Activated naive CD4-positive, alpha-beta T cell treated with anti-CD3 and anti-CD28 coated beads, Interleukin-2, amount 50 U/mL, for 72 hours (primary cell): ENCODE measurements at places on chromosomes 7 and 10.

DNA sequence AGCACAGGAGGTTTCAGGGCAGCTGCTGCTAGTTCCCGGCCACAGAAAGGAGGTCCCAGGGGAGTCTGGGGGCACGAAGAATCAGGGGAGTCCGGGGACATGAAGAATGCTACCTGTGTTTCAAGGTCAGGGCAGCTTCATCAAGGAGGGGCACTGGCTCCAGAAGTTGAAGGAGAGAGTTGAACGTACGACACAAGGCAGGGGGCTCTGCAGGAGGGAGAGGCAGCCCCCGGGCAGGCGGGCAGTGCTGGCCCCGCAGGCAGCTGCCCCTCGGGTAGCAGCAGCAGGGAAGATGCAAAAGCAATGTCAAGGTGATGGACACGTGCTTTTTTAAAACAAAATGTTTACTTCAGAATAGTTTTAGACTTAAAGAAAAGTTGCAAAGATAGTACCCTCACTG is 134.7 kb upstream of the RNF32 start:
- DNase-seq = no peak

- DNase-seq = no peak
These were observed 110.1 kb upstream of the RAB18 start for GRCh38 chr10:27393961-27394360.

DNA sequence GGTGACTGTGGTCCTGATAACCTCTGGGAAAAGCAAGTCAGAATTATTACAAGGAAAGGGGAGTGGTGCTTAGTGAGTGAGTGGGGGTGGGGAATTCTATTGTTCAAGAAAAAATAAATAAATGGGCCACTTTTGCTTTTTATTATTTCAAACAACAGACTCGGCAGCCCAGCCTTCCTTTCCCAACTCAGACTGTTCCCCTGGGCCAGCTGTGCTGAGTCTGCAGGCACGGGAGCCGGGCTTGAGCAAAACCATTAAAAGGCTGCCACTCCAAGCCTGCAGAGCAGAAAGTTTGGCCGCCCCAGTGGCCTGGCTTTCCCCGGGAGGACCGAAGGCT is 90.0 kb downstream of the PLXNA4 start:
- no peak for DNase-seq

DNA sequence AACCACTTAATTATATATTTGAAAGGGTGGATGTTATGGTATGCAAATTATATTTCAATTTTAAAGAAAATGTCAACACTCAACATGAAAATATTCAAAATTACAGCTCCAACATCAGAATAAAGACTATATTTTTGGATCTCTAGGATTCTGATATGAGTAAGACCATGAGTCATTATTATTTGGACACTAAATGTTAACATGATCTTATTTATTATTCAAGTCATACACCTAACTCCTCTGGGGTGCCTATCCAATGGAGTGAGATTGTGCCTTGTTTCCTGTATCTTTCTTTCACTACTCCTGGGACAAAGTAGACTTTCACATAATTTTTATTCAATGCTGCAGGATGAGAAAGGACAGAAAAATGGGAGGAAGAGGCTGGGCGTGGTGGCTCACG is 135.2 kb upstream of the PRSS1 start:
- no peak for DNase-seq

- DNase-seq = no peak
These were observed 1.6 kb downstream of the GLUD1 start for GRCh38 chr10:87092861-87093631.
